ENCODE measurements at places on chromosomes 1 and 21.
A peak's percentile ranks its signal among the peaks of the same experiment; 100 is the strongest.

GRCh38 chr1:216554934-216555333 is 131.7 kb upstream of the USH2A start:
- DNase-seq: no peak

DNA sequence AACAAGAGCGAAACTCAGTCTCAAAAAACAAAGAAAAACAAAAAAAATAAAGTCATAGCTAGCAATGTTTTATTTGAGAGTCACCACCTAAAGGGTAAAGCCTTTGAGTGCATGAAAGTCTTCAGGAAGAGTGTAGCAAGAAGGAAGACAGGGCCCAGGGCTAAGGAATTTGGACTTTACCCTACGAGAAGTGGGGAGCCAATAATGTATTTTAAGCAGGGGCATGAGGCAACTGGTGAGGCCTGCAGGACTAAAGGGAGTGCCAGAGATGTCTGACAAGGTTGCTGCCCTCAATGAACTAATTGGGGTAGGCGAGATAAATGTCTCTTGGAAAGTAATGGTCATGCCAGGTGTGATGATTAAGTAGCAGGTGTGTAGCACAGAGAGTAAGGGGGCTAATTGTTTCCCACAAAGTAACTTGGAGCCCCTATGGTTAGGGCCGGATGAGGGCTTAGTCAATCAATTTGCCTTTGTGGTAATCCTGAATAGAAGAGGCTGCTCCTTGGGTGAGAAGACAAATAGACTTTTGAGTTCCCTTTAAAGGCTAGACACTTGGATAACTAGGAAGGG is 31.6 kb upstream of the CACNA1E start:
- DNase-seq: no peak

DNA sequence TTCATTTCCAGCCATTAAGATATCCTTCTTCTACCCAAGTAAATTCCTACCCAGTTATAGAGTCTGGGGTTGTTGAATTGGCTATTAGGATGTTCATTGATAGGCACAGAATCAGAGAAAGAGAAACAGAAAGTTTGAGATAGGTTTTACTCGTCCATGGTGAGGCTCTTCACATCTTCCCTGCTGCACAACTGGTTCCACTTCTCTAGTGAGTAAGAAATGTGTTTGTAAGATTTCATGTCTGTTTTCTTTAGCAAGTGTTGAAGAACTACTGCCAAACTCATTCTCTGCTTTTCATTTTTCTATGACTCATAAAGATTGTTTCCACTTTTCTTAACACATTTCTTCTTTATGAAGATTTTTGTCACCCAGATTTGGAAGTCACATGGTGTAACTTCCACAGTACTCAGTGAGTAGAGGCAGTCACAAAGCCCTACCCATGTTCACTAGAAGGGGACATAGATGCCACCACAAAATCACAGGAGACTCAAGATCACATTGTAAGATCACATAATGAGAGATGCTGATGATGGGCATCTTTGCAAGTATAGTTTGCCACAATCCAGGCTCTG is 152.3 kb downstream of the SNX7 start:
- DNase-seq: no peak

DNA sequence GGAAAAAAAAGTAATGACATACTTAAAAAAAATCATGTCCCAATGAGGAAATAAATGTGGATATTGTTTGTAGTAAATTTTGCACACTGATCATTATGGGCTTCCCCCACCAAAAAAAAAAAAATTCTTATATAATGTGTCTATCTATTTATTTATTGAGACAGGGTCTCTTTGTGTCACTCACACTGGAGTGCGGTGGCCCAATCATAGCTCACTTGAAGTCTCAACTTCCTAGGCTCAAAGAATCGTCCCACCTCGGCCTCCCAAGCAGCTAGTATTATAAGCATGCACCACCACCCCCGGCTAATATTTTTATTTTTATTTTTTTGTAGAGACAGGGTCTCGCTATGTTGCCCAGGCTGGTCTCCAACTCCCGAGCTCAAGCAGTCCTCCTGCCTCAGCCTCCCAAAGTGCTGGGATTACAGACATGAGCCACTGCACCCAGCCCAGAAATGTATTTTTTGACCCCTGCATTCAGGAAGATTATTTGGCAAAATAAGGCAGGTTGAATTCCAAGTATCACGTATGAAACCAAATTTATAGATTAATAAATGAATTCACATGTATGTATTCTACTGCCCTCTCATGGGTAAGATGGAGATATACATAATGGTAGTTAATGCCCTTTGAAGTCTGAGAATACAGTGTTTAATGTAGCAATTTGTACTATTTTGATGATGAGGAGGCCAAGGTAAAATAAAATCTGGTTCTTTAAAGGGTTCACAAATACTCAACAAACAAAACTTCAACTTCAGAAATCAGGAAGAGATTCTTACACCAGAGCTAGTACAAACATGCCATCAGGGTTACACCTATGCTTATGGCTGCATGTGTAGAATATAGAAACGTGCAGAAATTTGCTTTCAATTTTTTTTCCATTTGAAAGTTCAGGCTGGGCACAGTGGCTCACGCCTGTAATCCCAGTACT is 1.4 kb upstream of the DENND2C start:
- no peak for DNase-seq

DNA sequence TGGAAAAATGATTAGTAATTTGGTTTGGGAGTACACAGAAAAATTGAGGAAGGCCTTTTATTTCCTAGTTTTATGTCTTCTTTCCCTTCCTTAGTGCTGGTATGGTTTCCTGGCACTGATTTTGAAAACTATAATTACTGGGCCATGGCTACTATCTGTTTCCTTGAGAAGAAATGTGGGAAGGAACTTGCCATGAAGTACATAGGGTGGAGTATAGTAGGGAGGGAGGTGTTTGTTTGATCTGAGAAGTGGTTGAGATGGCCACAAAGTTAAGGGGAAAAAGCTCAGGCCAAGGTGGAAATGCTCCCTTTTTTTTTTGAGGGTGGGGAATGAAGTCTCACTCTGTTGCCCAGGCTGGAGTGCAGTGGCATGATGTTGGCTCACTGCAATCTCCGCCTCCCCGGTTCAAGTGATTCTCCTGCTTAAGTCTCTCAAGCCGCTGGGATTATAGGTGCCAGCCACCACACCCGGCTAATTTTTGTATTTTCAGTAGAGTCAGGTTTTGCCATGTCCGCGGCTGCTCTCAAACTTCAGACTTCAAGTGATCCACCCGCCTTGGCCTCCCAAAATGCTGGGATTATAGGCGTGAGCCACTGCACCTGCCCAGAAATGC is 11.3 kb downstream of the HJV start:
- no peak for DNase-seq

- DNase-seq: no peak
Observed at GRCh38 chr1:111197598-111198284, 2.7 kb downstream of the DENND2D start.

GRCh38 chr21:43645136-43645891 is 14.0 kb downstream of the HSF2BP start:
- peak; percentile 17 for DNase-seq

DNA sequence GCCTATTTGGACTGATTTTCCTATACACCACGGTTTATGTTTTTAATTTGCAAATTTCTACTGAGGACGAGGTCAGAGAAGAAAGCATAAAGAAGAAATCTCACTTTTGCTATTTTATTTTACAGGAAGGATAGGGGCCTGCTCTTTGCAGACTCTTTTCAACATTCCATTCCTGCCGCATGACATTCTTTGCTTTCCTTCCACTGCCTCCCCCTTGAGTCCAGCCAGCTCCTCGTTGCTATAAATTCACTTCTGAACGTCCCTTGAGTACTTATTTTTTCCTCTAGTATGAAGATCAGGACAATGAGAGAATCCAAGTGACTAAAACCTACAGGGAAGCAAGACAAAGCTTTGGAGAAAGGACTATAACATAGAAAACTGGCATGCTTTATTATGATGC is 53.4 kb upstream of the PTGFR start:
- DNase-seq: no peak

DNA sequence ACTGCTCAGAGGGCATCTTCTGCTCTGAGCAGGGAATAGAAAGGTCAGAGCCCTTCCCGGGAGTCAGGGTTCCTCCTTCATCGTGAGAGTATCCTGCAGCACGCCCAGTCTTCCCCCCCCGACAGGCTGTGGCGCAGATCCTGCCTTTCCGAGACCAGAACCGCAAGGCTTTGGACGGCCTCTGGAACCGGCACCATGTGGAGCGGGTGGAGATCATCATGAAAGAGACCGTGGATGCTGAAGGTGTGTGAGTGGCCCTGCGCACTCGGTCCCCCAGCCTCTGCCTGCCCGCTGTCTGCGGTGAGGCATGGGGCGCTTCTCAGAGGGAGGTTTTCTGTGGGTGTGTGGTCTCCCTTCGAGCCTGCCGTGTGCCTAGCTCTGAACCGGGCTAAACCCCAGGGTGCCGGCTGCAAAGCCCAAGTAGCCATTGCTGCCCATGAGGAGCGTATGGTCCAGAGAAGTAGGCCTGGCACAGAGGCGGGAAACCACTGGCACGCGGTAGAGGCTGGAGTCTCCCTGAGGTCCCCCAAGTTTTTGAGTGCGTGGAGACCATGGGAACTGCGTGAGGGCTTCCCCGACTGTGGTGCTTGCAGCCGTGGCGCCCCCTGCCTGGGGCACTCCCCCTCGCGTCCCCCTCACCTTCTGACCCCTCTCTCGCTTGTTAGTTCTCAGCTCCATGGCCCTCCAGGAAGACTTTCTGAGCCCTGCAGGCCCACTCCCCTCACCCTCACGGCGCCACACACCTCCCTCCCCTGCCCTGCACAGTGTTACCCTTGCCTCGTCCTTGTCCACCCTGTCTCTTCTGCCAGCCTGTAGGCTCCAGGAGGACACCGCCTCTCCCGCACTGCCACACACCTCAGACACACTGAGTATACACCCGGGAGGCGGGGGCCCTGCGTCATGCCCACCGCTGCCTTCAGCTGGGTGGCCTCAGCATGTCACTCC is 12.5 kb downstream of the H6PD start:
- no peak for DNase-seq

DNA sequence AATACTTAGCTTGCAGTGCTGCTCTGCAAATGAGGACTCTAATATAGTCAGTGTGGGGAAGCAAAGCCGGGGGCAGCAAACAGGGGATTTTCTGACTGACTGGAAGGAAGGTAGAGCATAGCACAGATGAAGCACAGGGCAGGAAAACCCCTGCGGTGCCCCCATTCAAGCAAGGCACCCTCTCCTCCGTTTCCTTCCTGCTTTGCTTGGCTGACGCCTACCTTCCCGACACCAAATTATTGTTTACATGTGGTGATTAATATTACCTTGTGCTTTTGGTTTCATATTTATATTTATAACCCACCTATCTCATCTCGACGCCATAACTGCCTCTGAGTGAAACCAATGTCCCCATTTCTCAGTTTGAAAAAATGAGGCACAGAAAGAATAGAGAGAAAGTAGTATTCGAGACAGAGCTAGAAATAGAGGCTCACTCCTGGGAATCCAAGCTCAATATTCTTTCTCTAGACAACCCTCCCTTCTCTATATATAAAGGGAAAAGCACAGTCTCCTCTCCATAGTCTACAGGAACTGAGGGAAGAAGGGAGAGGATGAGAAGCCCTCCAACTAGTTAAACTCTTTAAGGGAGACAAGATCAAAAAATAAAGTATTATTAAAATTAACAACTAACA is 41.3 kb downstream of the PIK3C2B start:
- DNase-seq: no peak

- DNase-seq: no peak
Observed at GRCh38 chr1:92079441-92079840, 704 bp upstream of the BTBD8 start.

DNA sequence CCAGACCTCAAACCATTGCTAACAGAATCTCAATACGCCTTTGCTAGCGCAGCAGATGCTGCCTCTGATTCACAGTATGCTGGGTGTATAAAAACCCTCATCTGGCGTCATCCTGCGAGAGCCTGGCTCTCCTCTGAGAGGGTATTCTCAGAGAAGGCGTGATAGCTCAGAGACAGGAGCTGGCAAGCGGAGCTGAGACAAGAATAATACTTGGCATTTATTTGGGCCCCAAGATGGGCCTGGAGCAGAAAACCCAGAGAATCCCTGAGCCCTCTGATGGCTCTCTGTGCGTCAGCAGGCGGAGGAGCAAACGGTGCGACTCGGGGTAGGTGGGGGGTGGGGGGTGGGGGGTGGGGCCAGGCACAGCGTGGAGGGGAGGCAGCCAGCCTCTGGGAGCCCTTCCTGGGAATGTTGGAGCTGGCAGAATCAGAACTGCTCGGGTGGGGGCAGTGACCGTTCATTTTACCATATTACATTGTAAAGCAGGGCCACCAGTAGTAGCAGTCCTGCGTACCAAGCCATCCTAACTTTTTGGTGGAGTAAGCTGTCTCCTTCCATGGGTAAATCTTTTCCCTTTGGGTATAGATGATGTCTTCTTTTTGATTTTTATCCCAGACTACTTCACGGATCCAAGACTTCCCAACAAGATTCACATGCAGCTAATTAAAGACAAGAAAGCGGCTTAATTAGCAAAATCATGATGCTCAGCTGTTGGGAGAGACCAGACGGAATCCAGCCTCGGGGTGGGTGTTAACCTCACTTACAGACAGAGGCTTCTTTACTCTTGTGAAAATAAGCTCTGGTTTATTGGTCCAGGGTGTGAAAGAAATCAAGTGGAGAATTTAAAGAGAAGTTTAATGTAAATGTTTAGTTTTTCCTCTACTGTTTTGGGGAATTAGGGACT is 7.1 kb downstream of the RIIAD1 start:
- peak; percentile 10 for DNase-seq

GRCh38 chr1:166166329-166166697 is 488 bp downstream of the FAM78B start:
- DNase-seq: no peak

DNA sequence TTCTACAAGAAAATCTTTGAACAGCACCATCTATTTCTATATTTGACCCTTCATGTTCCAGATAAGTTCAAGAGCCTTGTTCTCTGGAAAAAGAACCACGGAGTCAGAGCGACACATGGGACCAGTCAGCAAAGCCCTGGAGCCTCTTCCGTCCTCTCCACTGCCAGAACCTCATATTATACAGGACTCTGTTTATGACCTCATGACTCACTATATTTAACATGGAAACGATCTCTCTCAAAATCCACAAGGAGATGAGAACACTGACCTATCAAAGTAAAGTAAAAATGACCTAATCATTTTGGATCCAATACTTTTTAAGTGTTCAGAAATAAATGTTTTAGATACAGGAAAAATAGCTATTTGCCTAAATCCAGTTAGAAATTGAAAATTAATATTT is 124.6 kb upstream of the KRTAP19-8 start:
- DNase-seq: no peak

DNA sequence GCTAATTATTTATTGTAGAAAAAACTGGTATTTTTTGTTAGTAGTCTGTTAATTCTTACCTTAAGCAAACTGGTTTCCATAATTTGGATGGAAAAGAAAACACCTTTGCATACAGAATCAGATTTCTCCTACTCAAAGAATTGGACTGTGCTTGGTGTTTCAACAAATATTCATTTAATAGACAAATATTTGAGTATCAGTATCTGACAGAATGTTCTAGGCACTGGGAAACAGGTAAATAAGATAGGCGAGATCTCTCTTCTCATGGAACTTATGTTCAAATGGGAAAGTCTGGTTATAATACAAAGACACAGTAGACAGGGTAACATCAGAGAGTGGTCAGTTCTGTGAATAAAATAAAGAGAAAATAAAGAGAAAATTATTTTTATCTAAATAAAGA is 119.9 kb downstream of the NOS1AP start:
- DNase-seq: no peak
